ENCODE measurements at places on chromosomes 16 and 17. TPM values are rescaled to one million over a fixed set of nuclear protein-coding genes. Genes with fewer than 3 reads are reported as not detected.

- DNase-seq = no peak
Observed at GRCh38 chr16:72159386-72159785, 12.6 kb downstream of the PMFBP1 start.

DNA sequence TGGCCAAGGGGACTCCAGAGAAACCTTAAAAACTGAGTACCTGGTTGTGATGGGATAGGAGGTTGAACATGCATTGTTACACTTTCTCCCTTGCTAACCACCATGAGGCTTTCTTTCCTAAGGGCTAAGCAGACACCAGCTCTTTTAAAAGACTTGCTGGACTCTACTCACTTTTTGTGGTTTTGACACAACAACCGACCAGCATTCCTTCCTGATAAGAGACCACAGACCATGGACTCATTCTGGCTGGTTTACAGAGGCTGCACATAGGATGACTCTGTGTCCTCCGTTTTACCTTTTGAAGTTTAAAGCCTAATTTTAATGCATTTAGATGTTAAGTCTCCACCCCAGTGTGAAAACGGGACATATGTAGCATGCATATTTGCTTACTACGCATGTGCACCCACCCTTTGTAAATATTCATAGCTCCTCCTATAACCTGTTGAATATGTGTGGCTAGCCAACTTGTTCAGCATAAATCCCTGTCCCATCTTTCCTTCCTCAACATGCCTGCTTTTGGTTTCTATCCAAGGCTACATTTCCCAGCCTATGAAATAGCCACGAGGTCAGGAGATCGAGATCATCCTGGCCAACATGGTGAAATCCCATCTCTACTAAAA is 475.9 kb downstream of the GRIN2A start:
- DNase-seq = no peak

DNA sequence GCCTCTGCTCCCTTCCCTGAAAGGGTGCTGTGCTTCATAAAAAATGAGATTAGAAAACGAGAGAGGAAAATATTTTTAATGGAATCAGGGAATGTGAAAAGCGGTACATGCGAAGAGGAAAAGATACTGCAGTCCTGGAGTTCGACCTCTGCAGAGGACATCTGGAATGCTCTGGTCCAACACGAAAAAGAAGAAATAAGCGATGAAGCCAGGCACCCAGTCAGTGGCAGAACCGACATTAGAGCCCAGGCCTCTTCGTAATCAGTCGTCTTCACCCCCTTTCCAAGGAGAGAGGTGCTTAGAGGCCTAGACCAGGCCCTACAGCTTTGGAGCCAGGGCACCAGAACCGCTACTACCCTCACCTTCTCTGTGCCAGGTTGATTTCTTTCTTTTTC is 459 bp upstream of the MARCHF10 start:
- no peak for DNase-seq

DNA sequence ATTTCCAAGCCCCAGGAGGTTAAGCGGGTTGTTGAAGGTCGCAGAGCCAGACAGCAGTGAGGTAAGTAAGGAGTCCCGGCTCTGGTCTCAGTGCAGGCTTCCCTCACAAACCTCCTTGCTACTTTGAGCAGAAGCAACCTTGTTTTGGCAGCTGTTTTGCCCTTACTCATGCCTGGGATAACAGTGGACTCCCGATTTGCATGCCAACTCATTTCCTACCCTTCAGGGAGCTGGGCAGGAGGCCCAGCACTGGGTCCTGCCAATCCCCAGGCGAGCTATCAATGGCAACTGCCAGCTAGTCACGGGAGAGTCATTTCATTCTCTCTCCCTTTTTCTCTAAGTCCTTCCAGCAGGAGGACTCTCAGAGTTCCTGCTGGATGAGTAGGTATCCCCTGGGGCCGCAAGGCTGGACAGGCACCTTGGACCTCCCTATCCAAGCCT is 72.0 kb upstream of the KSR1 start:
- peak; percentile 59 for DNase-seq

SF3B3 gene
- total RNA-seq = 190 TPM

UNKL gene
- 29.2 TPM for total RNA-seq

All from NCI-H460 (cell line).